T-helper 2 cell treated with Interferon-gamma antibody and Interleukin-4, amounts not matched to agents 100 ng/mL and 5 ng/mL, for 36 hours (primary cell): ENCODE measurements at places on chromosomes 16 and 17. TPM values are rescaled to one million over a fixed set of nuclear protein-coding genes. Genes with fewer than 3 reads are reported as not detected.

Gene SLC35B1
- 80.8 and 84.5 TPM in 2 replicates for total RNA-seq

Gene WNK4
- 0.11 and 0.50 TPM in 2 replicates for total RNA-seq

Gene FNDC8
- total RNA-seq, result not detected in 2 replicates

Gene CCDC182
- not detected in 2 replicates for total RNA-seq

Gene PLA2G10
- not detected in 2 replicates for total RNA-seq

Gene NPTX1
- total RNA-seq, result 28.3 and 29.5 TPM in 2 replicates

Gene KRTAP3-1
- not detected in 2 replicates for total RNA-seq

Gene TVP23A
- total RNA-seq, result not detected in 2 replicates

Gene RNF157
- total RNA-seq, result 58.3 and 66.0 TPM in 2 replicates

Gene KRTAP9-6
- total RNA-seq, result not detected in 2 replicates

Gene FOXJ1
- total RNA-seq, result 0.20 and 0.27 TPM in 2 replicates

Gene EVPLL
- not detected in 2 replicates for total RNA-seq

Gene PLEKHH3
- total RNA-seq, result 0.27 and 0.36 TPM in 2 replicates

Gene TMC5
- total RNA-seq, result not detected in 2 replicates

Gene HCRT
- not detected in 2 replicates for total RNA-seq

Gene IST1
- 160 and 176 TPM in 2 replicates for total RNA-seq

Gene TMEM204
- total RNA-seq, result 39.4 and 40.3 TPM in 2 replicates

Gene NFATC2IP
- 127 TPM in 2 replicates for total RNA-seq

Gene ATP2A3
- 306 and 313 TPM in 2 replicates for total RNA-seq

Gene HIGD1B
- not detected in 2 replicates for total RNA-seq

Gene HOXB6
- 0.30 TPM in 1 of 2 replicates, not detected in the other for total RNA-seq

Gene FOXF1
- total RNA-seq, result not detected in 2 replicates

Gene MT1M
- total RNA-seq, result 0.45 TPM in 1 of 2 replicates, not detected in the other

Gene LPO
- total RNA-seq, result not detected in 2 replicates

Gene HBA1
- total RNA-seq, result not detected in 2 replicates

Gene DUXB
- total RNA-seq, result not detected in 2 replicates
